ENCODE measurements at places on chromosomes 11 and 22.
A peak's percentile ranks its signal among the peaks of the same experiment; 100 is the strongest.

GRCh38 chr22:45261407-45262088, 20.9 kb upstream of the KIAA0930 start:
- no peak for DNase-seq

- DNase-seq: no peak
Observed at GRCh38 chr11:93054881-93055280, 85.4 kb downstream of the MTNR1B start.

DNA sequence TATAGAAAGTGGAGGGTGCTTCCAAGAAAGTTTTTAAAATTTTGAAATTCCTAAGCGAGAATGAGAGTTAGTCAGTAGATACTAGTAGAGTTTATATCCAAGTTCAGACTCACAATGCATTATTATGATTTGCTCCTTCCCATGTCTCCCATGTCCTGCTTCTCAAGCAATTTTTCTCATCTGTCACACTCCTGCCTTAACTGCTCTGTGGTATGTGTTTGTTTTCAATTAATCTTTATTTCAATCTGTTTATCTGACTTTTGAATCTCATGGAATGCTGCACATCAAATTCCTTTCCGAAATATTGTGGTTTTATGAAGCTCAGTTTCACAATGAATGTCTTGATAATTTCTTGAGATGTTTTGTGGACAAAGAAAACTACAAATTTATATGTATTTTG, 18.1 kb downstream of the THY1 start:
- no peak for DNase-seq

GRCh38 chr11:67464411-67465188, 4.5 kb downstream of the TMEM134 start:
- DNase-seq: peak; percentile 60

DNA sequence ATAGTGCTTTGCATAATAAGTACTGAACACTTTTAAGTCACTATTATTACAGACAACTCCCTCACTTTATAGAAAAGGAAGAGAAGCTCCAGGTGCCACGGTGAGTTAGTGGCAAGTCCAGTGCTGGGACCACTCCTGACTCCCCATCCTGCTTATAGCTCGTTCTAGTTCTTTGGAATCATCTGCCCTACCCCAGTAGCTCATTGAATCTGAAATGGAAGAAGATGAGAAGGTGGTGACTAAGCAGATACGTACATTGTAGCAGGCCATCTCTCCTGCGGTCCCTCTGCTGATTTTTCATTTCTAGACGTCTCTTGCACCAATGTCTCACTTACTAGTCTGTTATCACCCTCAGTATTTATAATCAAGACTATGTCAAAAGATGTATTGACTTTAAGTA, 21.6 kb downstream of the MMP20 start:
- no peak for DNase-seq

DNA sequence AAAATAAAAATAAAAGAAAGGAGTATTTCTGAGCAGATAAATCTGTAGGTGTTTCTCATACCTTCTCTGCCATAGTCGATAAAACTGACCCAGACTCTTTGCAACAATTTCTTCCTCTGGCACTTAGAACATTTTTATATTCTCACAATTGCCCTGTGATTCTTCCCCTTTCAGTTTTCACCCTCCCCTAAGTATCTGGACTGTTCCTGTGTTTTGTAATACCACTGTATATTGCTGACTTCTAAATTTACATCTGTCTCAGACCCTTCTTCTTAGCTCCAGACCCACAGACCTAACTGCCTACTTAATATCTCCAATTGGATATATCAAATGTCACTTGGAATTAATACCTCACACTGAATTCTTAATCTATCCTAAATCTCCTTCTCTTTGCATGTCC, 133.4 kb upstream of the DDI1 start:
- no peak for DNase-seq

- DNase-seq: no peak
Observed at GRCh38 chr11:130031945-130032344, 29.3 kb upstream of the PRDM10 start.

DNA sequence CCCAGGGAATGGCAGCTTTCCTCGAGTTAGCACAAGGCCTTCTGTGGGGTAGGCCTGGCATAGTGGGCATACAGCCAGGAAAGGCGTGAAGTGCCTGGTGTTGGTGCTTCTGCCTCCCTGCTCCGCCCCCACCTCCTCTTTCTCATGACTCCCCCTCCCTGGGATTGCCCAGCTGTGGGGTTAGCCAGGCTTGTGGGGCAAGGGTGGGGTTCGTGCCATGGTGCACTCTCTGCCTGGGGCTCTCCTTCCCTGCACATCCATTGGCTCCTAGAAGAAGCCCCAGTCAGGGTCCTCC, 236.8 kb upstream of the NCAM1 start:
- DNase-seq: no peak

GRCh38 chr22:44671742-44672141, 30.3 kb upstream of the PRR5 start:
- no peak for DNase-seq

- DNase-seq: no peak
Observed at GRCh38 chr11:72851726-72852125, 37.5 kb downstream of the ATG16L2 start.

GRCh38 chr22:41687901-41688364, 734 bp downstream of the SNU13 start:
- DNase-seq: peak; percentile 35

DNA sequence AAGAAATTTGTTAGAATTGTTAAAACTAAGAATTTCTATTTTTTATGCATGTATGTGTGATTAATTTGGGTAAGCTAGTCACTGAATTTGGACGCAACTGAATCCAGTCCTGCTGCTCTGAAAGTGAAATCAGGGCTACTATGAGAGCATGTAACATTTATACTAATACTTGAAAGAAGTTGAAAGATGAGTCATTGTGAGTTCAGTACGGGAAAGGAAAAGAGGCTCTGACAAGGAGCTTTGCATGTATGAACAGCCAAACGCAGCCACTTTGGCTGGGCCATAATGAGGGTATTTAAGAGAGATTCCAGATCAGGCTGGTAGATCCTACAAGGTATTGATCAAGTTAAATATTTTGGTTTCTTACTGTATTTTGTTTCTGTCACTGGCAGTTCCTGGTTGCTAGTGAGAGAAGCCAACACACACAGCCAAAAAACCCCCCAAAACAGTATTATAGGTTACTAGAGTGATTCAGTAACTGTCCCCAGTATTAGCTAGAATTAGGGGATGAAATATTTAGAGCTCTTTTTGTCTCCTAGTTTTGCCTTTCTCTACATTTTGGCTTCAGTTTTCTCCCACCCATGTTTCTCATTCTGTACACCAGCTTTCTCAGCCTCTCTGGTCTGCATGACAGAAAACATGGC, 14.1 kb downstream of the AASDHPPT start:
- DNase-seq: no peak

DNA sequence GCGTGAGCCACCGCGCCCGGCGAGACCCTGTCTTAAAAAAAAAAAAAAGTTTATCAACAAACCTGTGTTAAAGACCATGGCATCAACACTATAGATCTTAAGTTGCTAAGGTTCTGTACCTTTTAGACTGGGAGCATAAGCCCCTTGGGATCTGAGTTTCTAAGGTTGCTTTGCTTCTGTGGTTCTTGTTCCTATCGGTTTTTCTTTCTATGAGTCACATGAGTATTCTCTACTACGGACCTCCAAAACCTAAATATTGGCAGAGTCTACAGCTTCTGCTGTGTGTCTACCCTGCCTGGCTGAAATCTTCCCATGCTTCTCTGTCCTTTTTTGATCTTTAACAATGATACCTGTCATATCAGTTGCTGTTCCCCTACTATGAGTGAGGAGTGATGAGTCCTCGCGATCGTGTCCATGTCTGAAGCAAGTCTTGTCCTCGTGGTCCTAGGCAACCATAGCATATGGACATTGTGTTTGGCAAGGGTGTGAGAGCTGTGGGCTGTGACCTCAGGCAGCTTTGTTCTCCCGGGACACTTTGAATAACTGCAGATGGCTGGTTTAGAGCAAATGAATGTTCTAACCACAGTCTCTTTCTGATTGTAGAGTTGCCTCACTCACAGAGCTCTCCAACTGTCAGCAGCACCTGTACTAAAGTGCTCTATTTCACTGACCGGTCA, 9.0 kb upstream of the DLAT start:
- peak; percentile 2 for DNase-seq

GRCh38 chr22:38829485-38829884, 14.3 kb downstream of the NPTXR start:
- DNase-seq: no peak

GRCh38 chr11:43746670-43747069, 66.1 kb downstream of the HSD17B12 start:
- no peak for DNase-seq

DNA sequence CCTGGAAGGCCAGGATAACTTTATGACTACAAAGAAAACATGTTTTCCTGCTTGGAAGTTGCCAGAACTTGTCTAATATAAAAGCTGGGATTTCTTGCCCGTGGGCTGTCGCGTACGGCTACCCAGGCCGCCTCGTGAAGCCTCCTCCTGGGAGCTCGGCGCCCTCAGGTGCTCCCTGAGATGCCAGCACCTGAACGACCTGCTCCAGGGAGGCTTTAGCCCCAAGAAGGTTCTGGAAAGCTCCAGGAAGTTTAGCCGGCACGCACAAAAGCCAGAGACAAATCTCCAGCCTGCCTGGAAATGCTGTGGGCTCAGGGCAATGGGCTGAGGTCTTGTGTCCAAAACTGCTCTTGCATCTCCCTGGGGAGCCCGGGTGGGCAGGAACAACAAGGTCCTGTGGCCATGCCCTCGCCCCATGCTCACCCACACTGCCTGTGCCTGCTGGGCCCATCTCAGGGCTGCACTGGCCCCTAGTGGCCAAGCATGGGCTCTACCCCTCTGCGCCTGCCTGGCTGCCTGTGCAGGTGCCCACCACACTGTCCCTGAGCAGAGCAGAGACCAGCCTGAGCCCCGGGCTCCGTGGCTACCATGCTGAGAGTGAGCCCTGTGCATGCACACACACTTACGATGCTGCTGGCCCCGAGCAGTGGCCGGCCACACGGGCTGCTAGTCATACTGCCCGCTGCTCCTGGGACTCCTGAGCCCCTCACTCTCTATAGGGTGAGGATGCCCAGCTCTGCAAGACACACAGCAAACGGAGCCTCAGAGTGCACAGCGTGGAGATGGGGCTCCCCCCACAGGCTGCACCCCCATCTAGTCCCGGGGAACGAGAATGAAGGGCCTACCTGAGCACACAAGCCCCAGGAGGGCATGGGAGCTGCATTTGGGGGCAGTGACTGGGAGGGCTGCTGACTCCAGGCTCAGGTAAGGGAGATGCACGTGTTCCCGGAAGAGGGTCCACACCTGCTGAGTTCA, 4.9 kb upstream of the CELSR1 start:
- no peak for DNase-seq

- DNase-seq: no peak
Observed at GRCh38 chr11:20020198-20020597, 140.1 kb downstream of the DBX1 start.

- DNase-seq: no peak
Observed at GRCh38 chr11:98090861-98091505, 929.8 kb upstream of the CNTN5 start.

- DNase-seq: no peak
Observed at GRCh38 chr22:45454275-45454674, 40.8 kb downstream of the RIBC2 start.

DNA sequence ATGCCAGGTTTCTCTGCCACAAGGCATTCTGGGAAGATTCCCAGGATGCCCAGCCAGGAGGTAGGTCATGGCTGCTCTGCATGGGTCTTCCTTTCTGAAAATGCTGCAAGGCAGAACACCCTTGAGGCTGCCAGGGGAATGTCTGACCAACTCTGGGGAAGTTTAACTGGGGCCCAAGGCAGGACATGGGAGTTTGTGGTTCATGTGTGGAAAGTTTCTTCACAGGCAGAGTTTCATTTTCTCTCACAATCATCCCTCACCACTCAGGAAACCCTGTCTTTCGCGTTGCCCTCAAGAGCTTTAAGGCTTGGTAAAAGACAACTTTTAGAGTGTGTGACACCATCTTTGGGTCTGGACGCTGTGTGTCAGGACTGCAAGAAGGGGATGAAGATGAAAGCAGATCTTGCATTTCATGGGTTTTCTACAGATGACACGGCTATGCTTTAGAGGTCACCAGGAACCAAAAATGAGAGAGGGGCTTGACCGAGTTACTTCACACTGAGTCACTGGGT, 133.5 kb downstream of the CD44 start:
- DNase-seq: no peak

DNA sequence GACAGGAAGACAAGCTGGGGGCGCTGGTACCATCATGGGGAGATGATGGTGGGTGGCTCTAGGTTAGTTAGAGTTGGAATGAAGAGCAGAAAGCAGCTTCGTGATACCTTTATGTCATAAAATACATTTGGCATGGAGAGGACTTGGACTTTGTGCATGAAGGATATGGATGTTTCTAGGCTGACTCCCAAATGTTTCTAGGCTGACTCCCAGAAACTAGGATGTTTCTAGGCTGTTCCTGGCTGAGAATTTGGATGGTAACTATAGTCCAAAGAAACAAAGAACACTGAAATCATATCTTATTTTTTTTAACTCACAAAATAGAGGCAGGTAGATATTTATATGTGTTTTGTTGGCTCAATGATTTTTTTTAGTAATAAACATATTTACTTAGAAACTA, 89.4 kb upstream of the VPREB1 start:
- peak; percentile 4 for DNase-seq

DNA sequence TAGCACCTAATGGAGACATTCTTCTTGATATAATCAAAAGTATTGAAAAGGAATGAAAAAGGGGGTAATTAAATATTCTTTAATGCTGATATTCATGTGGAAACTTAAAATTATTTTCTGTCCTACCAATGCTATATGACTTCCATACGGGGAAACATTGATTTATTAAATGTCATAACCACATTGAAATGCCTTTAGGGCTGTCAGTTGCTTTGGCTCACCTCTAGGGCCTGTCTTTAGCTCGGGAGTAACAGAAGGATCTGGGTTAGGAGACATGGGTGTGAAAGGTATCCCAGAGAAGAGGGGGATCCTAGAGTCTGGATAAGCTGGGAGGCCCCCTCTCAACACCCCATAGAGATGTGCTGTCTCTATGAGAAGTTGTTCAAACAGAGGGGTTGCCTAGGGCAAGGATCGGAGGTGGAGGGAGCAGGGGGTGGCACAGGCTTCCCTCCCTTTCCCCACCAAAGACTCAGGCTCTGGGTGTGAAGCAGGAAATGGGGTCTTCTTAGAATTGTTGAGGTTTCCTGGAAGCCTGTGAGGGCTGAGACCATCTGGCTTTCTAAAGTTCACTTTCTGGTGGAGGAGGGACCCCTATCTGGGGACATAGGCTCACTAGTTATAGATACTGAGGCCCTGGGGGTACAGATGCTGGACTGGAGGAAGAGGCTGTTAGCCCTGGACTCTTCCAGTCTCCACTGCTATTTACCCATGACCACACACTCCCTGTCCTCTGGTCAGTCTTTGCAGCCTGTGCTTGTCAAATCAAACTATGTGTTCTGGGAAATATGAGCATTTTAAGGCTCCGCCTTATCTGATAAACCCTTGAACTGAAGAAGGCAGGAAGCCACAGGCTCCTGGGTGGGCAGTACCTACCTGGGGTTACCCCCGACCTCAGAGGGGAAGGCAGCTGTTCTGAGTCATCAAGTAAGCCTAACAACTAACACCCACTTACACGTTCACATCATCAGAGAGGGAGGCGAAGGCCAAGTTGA, 55.8 kb upstream of the RRAS2 start:
- DNase-seq: no peak

Measured in muscle of arm (tissue), 14 donors.